ENCODE measurements at places on chromosomes 1 and 21.
A peak's percentile ranks its signal among the peaks of the same experiment; 100 is the strongest.

GRCh38 chr1:1419363-1419812 is 1.7 kb downstream of the ANKRD65 start:
- DNase-seq = no peak

- no peak for DNase-seq
Measured at GRCh38 chr1:16367968-16368890, 1.2 kb downstream of the SZRD1 start.

GRCh38 chr1:86464819-86465218 is 3.9 kb upstream of the CLCA1 start:
- no peak for DNase-seq

- DNase-seq = no peak
Measured at GRCh38 chr1:63198871-63199394, 123.4 kb upstream of the FOXD3 start.

DNA sequence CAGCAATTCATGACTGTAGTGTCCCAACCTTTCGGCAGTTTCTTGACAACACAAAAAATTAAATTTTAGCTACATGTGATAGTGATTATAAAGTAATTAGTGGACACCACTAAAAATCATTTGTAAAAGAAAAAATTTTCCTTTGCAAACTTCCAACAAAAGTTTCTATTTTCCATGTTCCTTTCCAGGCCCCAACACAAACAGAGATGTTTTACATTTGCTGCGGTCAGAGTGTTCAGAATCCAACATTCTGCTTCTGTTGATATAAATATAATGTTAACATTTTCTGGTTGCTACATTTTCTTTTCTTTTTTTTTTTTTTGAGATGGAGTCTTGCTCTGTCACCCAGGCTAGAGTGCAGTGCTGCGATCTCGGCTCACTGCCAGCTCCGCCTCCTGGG is 54.9 kb upstream of the WLS start:
- no peak for DNase-seq

GRCh38 chr1:170067253-170067819 is 7.2 kb downstream of the KIFAP3 start:
- DNase-seq = no peak

DNA sequence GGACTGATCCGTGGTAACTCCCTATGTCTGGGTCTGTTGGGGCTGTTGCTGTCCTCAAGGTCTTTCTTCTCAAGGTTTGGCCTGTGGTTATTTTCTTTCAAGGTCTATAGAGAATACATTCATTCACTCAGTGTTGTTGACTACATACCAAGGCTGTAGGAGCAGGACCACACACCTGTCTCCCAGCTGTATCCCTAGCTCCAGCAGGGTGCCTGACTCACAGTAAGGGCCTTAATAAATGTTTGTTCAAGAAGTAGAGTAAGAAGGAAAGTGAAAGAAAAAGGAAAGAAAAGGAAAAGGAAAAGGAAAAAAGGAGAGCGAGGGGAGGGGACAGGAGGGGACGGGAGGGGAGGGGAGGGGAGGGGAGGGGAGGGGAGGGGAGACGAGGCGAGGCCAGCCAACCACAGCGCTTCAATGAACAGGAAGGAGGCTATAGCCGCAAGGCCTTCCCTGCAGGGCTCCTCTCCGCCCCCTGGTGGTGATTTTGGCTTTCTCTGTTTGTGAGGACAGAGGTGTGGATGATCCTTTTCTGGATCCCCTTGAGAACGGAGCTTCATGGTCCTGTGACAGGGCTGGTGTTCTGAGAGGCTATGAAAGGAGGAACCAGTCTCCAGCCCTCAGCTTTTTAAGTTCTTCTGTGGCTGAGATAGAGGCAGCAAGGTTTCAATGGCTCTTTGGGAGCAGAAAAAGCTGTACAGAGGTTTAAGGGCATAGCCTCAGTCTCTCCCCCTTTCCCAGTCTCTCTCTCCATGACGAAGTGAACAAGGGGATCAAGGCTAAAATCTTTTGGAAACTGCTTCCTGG is 30.6 kb upstream of the LCE5A start:
- no peak for DNase-seq

DNA sequence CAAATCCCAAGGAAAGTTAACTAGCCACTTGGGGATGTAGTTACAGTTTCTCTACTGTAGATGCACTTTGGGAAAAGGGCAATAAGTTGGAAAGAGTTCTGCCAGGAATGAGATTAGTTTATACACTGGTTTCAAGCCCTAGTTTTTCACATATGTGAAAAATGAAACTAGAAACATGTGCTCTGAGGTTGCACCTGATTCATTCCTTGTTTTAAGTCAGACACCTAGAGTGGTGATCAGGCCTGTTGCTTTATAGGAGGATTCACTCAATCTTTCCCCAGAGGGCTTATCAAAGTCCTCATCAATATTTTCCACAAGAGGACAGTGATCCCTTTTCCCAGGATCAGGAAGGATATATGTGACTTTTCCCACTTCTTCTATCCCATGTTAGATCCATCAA is 515.9 kb upstream of the PKN2 start:
- no peak for DNase-seq

DNA sequence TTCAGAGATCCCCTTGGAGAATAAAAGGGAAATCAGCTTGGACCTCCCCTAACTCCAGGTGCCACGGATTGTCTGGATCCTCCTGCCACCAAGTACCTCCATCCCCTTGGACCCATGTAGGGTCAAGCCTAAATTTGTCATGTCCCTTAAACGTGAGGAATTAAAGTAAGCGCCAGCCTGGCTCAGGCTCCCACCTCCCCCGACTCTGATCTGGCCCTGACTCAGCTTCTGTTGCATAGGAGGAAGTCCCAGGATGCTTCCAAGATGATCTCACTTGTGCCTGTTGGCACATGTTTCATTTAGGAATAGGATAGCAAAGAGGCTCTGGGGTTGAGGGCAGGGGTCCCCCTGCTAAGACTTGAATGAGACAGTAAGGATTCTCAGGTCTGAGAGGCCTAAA is 231.9 kb upstream of the JUN start:
- no peak for DNase-seq

- no peak for DNase-seq
Measured at GRCh38 chr1:4218619-4219018, 318.5 kb upstream of the C1orf174 start.

GRCh38 chr1:150995896-150996295 is 10.8 kb downstream of the MINDY1 start:
- no peak for DNase-seq

DNA sequence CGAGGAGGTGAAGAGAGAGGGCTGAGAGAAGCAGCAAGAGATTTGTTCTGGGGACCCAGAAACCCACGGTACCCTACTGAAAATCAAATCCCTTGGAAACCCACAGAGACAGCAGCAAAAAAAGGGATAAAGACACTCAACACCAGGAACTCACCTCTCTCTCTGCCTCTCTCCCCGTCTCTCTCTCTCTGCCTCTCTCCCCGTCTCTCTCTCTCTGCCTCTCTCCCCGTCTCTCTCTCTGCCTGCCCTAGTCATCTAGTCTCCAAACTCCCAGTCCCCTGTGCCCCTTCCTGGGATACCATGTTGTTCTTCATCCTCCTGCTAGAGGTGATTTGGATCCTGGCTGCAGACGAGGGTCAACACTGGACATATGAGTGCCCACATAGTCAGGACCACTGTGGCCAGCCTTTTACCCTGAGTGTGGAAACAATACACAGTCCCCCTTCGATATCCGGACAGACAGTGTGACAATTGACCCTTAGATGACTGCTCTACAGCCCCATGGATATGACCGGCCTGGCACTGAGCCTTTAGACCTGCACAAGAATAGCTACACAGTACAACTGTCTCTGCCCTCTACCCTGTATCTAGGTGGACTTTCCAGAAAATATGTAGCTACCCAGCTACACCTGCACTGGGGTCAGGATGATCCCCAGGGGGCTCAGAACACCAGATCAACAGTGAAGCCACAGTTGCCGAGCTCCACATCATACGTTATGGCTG is 9.8 kb upstream of the ALDH9A1 start:
- no peak for DNase-seq

GRCh38 chr21:36021251-36021837 is 39.0 kb downstream of the SETD4 start:
- DNase-seq = no peak

DNA sequence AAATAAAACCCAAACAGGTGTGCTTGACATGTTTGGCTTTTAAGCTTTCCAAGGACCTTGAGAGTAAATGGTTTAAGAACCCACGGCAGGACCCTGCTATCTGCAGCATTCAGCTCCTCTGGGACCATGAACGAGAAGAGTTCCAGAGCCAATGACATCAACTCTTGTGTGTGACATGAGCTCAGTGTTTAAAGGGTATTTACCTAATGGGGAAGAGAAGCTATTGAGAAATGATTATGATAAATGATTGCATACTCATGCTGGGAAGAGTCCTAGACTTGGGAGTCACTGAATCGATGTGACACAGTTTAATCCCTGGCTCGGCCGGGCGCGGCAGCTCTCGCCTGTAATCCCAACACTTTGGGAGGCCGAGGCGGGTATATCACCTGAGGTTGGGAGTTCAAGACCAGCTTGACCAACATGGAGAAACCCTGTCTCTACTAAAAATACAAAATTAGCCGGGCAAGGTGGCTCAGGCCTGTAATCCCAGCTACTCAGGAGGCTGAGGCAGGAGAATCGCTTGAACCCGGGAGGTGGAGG is 55.4 kb downstream of the KANK4 start:
- no peak for DNase-seq

- no peak for DNase-seq
Measured at GRCh38 chr21:46219591-46220239, 8.9 kb downstream of the LSS start.

DNA sequence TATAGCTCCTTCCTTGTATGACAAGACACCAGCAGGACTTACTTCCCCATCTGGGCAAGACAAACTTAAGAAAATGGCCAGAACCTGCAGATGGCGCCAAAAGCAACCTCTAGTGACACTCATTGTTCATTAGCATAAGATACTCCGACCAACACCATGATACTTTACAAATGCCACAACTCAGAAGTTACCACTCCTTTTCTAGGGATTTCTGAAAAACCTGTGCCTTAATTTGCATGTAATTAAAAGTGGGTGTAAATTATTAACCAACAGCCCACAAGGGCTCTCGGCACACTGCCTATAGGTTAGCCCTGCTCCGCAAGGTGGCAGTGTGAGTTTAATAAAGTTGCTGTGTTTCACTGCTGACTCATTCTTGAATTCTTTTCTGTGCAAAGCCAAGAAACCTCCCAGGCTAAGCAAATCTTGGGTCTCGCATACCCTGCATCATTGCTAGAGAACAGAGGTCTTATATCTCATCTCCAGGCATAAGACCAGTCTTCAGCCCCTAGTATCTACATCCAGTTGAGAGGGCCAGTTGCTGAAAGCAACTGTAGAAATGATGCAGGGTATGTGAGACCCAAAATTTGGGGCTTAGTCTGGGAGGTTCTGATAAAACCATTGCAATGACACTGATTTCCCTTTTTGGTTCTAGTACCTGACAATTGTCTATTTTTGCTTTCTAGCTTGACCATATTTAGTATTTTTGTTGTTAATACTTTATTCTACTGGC is 86.4 kb downstream of the FAF1 start:
- DNase-seq = peak; percentile 71

GRCh38 chr1:98306517-98307089 is 354.9 kb upstream of the SNX7 start:
- DNase-seq = no peak

DNA sequence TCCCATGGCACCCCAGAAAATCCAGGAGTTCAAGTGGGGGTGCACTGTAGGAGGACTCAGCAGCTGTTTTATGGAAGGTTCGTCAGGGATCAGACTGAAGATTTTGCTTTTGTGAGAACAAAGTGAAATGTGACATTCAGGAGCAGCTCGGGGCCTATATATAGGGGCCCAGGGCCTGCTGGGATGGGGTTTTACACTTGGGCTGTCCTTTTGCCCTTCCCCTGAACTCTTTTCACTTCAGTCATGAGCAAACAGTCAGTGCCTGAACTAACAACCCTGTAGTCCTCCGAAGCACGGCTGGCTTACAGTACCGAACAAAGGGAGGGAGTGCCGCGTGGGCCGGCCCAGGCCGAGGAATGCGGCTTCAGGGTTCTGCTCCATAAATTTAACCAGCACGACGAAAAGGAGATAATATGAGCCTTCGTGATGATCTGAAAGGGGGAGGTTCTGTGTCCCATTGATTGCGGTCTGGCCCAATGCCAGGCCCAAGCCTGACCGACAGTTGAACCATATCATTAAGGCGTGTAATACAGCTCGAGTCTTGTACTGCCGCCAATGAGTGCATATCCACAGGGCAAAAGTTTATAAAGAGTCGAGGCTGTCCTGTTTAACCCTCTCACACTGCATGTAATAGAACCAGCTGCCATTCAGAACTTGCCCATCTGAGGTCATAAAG is 139.9 kb downstream of the DHRS3 start:
- no peak for DNase-seq

GRCh38 chr1:243742819-243743218 is 107.2 kb downstream of the AKT3 start:
- DNase-seq = no peak

DNA sequence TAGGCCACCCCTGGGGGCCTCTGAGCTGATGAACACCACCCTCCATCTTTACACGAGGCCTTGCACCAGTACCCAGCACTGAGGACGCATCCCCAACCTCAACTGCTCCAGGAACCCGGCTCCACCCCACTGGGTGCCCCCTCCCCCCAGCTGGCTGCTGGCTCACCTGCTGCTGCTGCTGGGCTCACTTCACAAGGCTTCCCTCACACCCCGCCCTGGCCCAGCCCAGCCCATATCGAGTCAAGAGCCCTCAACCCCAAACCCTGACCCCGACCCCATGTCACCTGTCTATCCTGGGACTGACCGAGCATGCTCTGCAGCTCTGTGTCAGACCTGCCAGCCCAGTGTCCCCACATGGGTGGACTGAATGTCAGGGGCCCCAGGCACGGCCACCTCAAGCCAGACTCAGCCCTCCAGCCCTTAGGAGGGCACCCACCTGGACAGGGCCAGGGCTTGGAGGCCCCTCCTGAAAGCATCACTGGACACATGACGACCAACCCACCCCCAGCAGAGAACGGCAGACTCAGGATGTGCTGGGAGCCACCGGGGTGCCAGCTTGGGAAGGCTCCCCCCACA is 21.4 kb downstream of the WNT9A start:
- DNase-seq = no peak

- no peak for DNase-seq
Measured at GRCh38 chr1:50930193-50930592, 29.9 kb downstream of the FAF1 start.

- no peak for DNase-seq
Measured at GRCh38 chr21:26544201-26544775, 28.8 kb downstream of the CYYR1 start.
